ENCODE measurements at places on chromosomes 6 and 20. TPM values are rescaled to one million over a fixed set of nuclear protein-coding genes. Genes with fewer than 3 reads are reported as not detected.

Gene FOXA2
- 0.24 TPM for polyA plus RNA-seq

Gene WFDC2
- polyA plus RNA-seq = 166 TPM

Gene TSPO2
- polyA plus RNA-seq = 2.1 TPM

Gene SEMG1
- polyA plus RNA-seq = not detected

Gene WFDC5
- polyA plus RNA-seq = not detected

Gene UBE2C
- polyA plus RNA-seq = 69.9 TPM

Gene NKX2-2
- not detected for polyA plus RNA-seq

Gene CEP250
- 41.5 TPM for polyA plus RNA-seq

Gene POU5F1
- 1.4 TPM for polyA plus RNA-seq

Gene EPB41L2
- polyA plus RNA-seq = 147 TPM

Gene MOG
- polyA plus RNA-seq = not detected

Gene PARD6B
- polyA plus RNA-seq = 28.0 TPM

- no peak for DNase-seq
Observed at GRCh38 chr6:147077251-147077650, 127.0 kb upstream of the STXBP5 start.

- DNase-seq = no peak
Observed at GRCh38 chr6:150150458-150150820, 7.6 kb downstream of the PPP1R14C start.

- DNase-seq = no peak
Observed at GRCh38 chr20:9628141-9628540, 113.8 kb downstream of the LAMP5 start.

DNA sequence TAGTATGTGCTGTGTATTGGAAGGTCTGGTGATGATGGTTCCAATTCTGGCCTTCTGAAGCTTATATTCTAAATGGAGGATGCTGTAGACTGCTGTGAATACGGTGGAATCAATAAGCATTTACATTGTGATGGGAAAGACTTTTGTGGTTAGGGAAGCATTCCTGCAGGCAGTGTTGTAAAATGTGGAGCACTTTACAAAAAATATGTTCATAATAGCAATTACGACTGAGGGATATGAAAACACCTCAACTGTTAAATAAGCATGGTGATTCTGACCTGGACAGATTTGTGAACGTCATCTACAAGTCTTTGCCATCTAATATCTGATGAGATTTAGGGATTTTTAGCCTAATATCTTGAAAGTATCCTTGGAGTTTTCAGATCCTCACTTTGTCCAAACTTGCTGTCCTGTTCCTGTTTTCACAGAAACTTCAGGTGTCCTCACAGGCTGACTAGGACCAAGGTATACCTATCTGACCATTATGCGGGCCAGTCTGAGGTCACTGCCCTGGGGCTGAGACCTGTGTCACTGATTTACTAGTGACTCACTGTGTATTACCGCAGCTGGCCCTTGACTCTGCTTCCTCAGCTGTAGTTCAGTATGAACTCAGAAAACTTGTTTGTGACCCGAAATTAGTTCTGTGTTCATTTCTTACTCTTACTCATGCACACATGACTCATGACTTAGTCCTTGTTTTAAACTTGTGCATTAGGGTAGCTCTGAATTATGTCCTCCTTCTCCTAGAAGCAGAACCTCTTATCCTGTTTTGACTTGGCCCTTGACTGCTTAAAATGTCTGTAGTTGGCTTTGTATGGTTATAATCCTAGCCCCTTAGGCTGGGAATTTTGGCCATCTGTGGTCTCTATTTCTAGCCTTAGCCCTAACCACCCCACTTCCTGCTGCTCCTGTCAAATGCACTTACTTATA, 343.0 kb downstream of the CDKAL1 start:
- no peak for DNase-seq

- DNase-seq = no peak
Observed at GRCh38 chr6:144834426-144835038, 549.4 kb downstream of the UTRN start.

DNA sequence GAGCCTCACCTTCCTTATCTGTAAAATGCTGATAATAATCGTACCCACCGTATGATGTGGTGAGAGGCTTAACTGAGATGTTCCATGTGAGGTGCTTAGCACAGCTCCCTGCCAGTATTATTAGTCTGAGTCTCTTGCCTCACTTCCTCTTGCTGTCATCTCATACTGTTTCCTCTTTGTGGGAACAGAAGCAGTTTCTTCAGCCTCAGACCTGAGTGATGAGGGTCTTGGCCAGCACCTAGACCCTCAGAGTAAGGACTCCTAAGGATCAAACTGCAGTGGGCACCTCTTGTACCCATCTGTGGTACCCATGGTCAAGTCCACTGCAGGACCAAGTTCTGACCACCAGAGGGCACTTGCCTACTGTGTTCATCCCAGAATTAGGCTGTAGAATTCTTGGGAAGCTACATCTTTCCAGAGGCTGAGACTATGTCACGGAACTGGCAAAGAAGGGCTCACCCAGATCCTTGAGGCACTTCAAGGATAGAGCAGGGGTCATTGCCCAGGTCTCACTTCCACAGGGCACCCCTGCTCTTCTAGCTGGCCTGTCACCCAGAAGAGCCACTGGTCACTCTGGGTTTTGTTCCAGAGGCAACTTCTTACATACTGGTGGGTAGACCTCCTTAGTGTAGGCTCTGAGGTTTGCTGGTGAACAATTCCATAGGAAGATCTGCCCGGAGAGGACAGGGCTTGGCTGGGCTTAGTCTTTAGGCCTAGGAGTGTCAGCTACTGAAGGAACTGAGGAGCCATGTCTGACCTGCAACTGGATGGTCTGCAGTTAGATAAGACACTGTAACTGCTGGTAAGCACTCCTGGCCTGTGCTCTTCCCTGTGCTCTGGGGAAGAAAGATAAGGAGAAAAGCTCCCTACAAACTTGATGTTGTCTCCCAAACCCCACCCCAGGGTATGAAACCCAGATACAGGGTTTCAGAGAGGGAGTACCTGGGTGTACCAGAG, 20.6 kb upstream of the SGK2 start:
- no peak for DNase-seq

GRCh38 chr6:53331678-53332077, 17.1 kb downstream of the ELOVL5 start:
- no peak for DNase-seq

GRCh38 chr6:92748131-92748530, 671.2 kb downstream of the EPHA7 start:
- no peak for DNase-seq

DNA sequence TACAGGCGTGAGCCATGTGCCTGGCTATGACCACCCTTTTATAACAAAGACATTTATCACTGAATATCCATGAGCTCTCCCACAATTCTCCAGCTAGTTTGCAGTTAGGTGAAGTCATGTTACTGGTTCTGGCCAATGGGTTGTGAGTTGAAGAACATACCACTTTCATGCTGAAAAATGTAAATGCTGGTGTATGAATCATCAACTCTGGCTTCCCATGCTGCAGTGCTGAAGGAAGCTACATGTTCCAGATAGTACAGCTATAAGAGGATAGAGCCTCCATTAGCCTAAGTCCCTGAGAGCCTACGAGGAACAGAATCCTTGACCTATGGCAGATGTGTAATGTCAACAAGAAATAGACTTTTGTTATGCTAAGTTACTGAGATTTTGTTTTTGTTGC, 180.4 kb downstream of the BTBD9 start:
- no peak for DNase-seq

- no peak for DNase-seq
Observed at GRCh38 chr6:24426729-24427446, 24.2 kb downstream of the MRS2 start.

- DNase-seq = no peak
Observed at GRCh38 chr6:19356692-19357091, 480.5 kb upstream of the ID4 start.

- no peak for DNase-seq
Observed at GRCh38 chr6:152532556-152533422, 104.4 kb downstream of the SYNE1 start.

DNA sequence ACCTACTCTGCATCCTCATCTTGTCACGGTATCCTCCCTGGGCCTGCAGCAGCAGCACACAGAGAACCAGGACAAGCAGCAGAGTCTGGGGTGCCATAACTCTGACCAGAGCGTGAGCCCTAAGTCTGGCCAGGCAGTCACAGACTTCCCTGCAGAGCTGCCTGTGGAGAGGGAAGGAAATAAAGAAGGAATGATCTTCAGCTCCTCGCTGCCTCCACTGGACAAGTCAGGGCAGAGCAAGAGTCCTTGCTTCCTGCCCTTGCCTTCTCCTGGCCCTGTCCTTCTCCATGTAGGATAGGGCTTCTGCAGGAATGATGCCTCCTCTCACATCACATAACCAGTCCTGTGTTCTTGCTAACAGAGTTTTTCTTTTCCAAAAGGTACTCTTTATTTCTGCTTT, 15.9 kb upstream of the WFDC11 start:
- no peak for DNase-seq

- DNase-seq = no peak
Observed at GRCh38 chr20:21529863-21530262, 16.0 kb upstream of the NKX2-2 start.
